ENCODE measurements at places on chromosomes 12 and 14. TPM values are rescaled to one million over a fixed set of nuclear protein-coding genes. Genes with fewer than 3 reads are reported as not detected.

Gene SLCO1C1
- total RNA-seq: not detected

GRCh38 chr12:68324531-68324930 lies 7.6 kb downstream of the MDM1 start:
- no peak overlapping the region for H3K4me3 ChIP-seq
- H3K27me3 ChIP-seq: no peaks in the 10 kb centered on the region
- DNase-seq: no peak
- no peak overlapping the region for H3K27ac ChIP-seq

DNA sequence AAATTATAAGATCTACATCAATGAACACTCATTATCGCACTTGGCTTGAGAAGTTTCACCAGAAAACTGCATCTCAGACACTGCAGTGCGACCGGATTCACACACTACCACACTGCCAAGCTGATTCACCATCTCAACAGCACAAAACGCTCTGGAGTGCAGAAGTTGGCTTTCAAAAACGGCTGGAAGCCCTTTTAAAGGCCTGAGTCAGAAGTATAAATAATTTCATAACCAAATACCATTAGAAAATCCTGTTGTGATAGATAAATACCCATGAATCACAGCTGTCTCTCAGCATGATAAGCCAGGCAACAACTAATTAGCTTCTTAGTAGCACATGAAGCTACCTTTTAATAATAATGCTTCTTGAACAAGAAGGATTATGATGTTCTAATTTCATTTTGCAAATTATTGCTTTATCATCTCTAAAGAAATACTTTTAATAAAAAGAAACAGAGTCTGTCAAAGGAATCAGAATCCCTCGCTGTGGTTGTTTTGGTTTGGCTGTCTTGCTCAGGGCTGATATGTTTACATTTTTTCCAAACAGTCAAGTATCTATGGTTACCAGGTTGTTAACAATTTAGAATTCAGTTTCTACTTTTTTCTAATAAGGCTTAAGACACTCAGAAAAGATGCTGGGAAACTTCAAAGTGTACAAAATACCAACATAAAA lies 51.2 kb downstream of the SLC2A13 start:
- DNase-seq: no peak
- no peak overlapping the region for H3K4me3 ChIP-seq
- peaks cover 8% of the 10 kb centered on the region for H3K4me1 ChIP-seq
- H3K27me3 ChIP-seq: no peaks in the 10 kb centered on the region
- no peak overlapping the region for H3K27ac ChIP-seq

Gene HOXC12
- not detected for total RNA-seq

DNA sequence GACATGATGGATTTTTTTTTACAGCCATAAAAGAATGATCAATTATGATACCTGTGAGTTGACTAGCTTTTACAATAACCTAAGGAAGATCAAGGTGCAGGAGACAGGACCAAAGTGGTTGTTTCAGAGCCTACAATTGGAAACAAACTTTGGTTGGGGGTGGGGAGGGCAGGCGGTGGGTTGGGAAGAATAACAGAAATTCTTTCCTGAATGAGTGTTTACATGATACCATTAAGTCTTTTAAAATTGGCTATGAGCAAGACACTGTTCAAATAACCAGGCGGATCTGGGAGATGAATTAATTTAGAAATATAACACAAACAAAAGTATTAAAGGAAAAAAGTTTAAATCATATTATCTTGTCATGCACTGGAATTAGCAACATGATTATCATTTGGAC lies 7.2 kb downstream of the NFYB start:
- no peak overlapping the region for H3K27ac ChIP-seq
- DNase-seq: no peak
- H3K27me3 ChIP-seq: no peaks in the 10 kb centered on the region
- H3K4me1 ChIP-seq: peaks cover 12% of the 10 kb centered on the region

DNA sequence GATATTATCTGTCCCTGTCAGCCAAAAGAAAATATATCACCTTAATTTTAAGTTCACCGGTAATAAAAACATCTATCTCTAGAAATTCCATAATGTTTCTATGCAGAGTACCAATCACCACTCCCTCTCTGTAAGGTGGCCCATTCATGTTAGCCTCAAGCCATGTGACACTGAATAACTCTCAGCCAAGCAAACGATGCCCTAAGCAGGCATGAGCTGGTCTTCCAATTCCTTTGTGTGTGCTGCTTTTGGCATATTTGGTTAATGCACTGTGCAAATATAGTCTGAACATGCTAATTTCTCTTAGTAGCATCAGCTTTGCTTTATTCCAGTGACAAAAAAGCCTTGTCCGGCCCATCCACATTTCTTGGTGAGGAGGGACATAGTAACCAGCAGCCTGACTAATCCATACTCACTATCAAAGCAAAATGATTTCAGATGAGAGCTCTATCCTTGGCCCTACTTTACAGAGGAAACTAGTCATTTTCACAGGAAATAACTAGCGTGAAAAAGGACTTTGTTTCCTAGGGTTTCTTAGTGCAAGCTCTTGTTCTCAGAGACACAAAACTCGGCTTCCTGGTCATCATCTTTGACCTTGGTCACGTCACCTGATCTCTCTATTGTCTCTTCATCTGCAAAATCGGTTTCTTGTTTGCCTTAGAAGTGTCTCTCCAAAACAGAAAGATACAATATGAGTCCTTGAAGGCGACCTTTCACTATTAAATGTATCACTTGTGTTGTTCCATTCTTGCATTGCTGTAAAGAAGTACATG lies 59.2 kb upstream of the RTRAF start:
- no peaks in the 10 kb centered on the region for H3K36me3 ChIP-seq
- H3K4me1 ChIP-seq: no peaks in the 10 kb centered on the region
- H3K27ac ChIP-seq: no peak overlapping the region
- DNase-seq: no peak
- no peaks in the 10 kb centered on the region for H3K27me3 ChIP-seq
- no peak overlapping the region for H3K4me3 ChIP-seq
